ENCODE measurements at places on chromosomes 4 and X. TPM values are rescaled to one million over a fixed set of nuclear protein-coding genes. Genes with fewer than 3 reads are reported as not detected.
A peak's percentile ranks its signal among the peaks of the same experiment; 100 is the strongest.

AR gene
- 0.57 TPM for total RNA-seq

PCGF3 gene
- 66.7 TPM for total RNA-seq

NELFA gene
- total RNA-seq = 44.8 TPM

RIBC1 gene
- 2.7 TPM for total RNA-seq

RBM47 gene
- 53.5 TPM for total RNA-seq

PNMA5 gene
- not detected for total RNA-seq

TMEM175 gene
- 33.6 TPM for total RNA-seq

RTL3 gene
- total RNA-seq = not detected

GLRA2 gene
- 0.38 TPM for total RNA-seq

DNA sequence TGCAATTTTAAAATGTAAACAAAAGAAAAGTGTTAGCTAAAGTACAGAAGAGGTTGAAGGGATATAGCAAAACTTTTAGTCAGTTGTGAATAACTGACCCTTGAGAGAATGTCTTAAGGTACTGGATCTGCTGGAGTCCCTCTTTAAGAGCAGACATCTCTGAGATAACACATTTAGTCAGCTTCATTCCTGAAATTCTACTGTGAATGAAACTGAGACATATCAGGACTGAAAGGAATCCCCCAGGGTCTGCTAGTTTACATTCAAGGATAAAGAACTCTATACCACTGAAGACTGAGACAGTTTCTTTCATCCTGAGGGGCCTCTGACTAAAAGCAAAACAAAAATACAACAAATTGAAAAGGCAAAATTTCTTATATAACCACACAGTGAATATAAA is 54.4 kb downstream of the PGRMC1 start:
- no peak for DNase-seq

- no peak for DNase-seq
Observed at GRCh38 chr4:27128443-27128842, 267.8 kb downstream of the STIM2 start.

- no peak for DNase-seq
Observed at GRCh38 chr4:168309781-168310180, 8.8 kb downstream of the DDX60 start.

- DNase-seq = no peak
Observed at GRCh38 chr4:20298455-20298854, 46.8 kb downstream of the SLIT2 start.

DNA sequence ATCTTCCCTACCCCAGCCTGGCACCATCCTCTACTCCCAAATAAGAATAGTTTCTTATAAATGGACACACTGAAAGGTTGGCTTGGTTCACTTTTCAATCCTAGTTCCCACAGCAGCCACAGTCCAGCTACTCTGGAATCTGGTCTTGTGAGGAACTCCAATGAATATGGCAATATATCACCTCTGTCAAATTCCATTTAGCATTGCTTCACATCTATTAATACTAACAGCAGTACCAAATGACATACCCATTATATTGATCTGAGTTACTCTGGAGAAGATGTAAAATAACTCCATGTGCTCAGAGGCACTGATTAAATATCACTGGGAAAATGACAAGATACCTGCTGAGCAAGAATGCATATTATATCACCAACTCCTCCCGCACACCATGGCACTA is 8.6 kb downstream of the OPHN1 start:
- no peak for DNase-seq

GRCh38 chr4:173504181-173504503 is 25.9 kb downstream of the HAND2 start:
- peak; percentile 52 for DNase-seq

DNA sequence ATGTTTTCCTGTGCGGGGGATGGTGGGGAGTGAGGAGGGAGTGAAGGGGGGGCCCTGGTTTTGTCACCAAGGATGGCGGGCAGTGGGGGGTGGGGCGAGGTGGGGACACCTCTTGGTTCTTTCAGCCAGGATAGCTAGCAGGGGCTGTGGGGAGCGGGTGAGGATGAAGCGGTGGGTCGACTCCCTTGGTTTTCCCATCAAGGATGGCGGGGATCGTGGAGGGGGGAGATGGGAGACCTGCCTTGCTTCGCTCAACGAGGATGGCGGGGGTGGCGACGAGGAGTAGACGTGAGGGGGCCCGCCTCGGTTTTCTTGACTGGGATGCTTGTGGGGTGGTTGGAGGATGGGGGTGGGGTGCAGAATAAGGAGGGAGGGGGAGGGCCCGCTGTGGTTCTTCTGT is 643 bp downstream of the FHL1 start:
- DNase-seq = no peak

DNA sequence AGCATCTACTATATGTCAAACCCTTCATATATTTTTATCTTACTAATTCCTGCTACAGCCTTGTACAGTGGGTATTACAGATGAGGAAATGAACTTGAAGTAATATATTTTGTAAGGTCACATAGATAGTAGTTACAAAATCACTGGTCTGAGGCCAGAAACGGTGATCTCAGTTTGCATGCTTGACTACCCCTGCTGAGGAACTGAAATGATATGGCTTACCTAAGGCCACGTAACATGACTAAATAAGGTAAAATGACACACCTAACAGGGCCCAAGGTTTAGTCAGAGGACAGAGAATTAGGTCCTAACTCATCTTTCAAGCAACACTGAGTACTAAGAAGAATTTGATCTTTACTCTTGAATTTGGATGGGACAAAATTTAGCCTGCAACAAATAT is 1.5 kb upstream of the COMMD8 start:
- DNase-seq = no peak

GRCh38 chr4:40334591-40335524 is at the start of gene CHRNA9:
Gene CHRNA9 (plus strand): TSS chr4:40335333. CDS start chr4:40335468, 135 bp downstream.
- DNase-seq = no peak

DNA sequence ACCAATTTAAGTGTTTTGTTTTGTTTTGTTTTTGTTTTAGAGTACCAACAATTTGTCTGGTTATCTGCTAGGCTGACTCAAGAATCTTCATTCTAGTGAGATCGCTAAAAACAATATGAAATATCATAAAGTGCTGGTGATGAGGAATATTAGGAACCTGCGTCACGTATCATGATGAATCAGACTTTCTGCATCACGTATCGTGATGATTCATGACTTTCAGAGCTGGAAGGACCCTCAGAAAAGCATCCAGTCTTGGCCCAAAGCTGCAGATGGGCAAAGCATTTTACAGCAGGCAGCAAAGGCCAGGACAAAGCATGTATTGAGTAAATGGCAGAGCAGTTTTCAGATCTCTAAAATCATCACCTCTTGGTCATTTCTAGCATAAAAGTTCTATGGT is 278.0 kb upstream of the BOD1L1 start:
- DNase-seq = no peak

- peak; percentile 78 for DNase-seq
Observed at GRCh38 chrX:149631234-149632165, at the start of gene TMEM185A. Gene TMEM185A (minus strand): TSS chrX:149631792. CDS start chrX:149631580, 212 bp downstream.

- no peak for DNase-seq
Observed at GRCh38 chr4:132281733-132282132, 867.4 kb upstream of the PCDH10 start.

- no peak for DNase-seq
Observed at GRCh38 chrX:2954541-2954940, 25.4 kb upstream of the ARSD start.

- no peak for DNase-seq
Observed at GRCh38 chr4:185099024-185099682, 43.9 kb upstream of the SLC25A4 start.

DNA sequence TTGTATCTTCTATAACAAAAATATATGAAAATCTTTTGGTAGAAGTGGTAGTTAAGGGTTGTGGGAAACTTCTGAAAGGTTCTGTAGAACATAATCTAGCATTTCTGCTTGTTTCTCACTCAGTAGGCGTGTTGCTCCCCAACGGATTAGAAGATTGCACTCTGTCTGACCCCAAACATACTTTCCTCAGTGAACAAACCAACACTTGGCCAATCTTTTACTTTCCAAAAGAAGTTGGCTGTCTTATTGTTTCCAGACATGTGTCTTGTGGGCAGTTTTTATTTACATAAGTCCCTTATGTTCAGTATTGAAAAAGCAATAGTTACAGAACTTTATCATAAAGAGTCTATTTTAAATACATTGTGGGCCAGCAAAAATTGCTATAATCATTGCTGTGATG is 312.8 kb upstream of the EPHA5 start:
- no peak for DNase-seq

DNA sequence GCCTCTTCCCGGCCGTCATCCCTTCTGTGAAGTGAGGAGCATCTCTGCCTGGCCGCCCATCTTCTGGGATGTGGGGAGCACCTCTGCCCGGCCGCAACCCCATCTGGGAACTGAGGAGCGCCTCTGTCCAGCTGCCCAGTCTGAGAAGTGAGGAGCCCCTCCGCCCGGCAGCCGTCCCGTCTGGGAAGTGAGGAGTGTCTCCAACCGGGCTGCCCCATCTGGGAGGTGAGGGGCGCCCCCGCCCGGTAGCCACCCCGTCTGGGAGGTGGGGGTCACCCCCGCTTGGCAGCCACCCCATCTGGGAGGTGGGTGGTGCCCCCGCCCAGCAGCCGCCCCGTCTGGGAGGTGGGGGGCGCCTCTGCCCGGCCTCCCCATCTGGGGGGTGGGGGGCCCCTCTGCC is 142.3 kb downstream of the LAS1L start:
- no peak for DNase-seq

DNA sequence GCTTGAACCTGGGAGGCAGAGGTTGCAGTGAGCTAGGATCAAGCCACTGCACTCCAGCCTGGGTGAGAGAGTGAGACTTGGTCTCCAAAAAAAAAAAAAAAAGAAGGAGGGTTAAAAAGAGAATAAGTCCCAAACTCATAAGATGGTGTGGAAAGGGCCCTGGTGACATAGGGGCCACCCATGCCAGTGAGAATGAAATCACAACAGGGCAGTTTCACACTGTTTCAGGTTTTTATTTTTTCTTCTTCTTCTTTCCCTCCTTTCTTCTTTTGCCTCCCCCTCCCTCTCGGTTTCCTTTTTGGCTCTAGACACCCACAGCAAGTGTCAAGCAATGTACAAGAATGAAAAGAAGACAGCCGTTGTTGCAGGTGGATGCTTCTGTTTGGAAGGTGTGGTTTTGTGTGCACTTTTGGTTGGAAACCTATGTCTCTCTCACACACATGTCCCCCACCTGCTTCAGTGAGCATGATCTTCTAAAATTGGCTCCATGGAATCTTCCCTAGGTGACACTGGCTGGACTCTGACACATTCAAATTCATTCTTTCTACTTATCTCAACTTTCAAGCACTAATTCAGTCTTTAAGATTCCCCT is 14.4 kb upstream of the TLR8 start:
- no peak for DNase-seq

- no peak for DNase-seq
Observed at GRCh38 chr4:148053298-148054003, 321.6 kb downstream of the ARHGAP10 start.

DNA sequence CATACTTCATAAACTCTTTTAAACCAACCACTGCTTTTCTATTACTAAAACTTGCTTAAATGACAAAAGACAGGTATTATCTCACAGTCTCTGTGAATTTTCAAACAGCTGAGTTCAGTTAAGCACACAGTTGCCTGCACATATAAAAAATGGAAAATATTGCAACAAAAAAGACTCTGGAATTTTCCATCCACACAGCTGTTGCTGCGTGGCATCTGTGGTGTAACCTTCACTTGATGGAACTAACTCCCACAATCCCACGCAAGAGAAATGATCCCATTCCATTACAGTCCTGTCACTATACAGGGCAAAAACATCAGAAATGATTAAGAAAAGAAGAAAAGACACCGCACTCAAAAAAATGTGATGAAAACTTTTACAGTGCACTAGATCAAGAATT is 149.8 kb upstream of the TBL1X start:
- DNase-seq = no peak

DNA sequence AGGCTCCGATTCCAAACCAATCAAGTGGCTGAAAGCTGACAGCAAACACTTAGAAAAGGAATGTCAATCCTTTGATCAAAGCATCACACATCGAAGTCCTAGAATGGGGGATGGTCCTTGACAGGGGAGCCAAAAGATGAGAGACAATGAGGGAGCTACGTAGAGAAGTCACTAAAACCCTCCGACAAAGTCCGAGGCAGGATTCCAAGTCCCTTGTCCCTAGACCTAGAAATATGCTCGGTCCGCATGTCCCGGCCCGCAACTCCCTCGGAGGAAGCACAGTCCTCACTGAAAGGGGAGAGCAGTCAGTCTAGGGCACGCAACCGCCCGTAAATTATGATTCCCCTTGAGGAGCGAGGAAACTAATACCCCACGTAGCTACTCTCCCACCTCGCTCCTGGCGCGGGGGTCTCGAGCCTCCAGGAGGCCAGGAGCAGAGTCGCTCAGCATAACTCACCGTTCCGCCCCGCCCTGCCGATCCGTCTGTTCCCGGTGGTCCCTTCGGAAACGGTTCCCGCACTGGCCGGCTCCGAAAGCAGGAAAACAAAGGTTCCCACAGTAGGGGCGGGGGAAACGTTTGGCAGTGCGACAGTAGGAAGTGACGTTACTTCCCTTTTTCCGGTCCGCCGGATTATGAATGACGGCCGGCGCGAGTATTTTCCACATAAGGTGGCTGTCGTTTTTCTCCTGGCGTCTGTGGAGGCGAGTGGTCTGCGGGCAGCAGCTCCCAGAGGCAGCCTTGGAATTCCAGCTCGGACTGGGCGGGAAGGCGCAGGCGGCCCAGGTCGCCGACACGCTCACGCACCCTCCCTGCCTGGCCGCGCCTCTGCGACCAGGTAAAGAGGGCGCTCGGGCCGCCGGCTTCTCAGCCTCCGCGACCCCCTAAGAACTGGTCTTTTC is at the start of the genes GSTCD and INTS12:
Gene GSTCD (plus strand): TSS at position 604 of the 900 bp plus-strand sequence. CDS start 8,830 bp downstream, outside the sequence.
Gene INTS12 (minus strand): TSS at position 509 of the 900 bp plus-strand sequence. CDS start 8,684 bp downstream, outside the sequence.
- DNase-seq = peak; percentile 93

DNA sequence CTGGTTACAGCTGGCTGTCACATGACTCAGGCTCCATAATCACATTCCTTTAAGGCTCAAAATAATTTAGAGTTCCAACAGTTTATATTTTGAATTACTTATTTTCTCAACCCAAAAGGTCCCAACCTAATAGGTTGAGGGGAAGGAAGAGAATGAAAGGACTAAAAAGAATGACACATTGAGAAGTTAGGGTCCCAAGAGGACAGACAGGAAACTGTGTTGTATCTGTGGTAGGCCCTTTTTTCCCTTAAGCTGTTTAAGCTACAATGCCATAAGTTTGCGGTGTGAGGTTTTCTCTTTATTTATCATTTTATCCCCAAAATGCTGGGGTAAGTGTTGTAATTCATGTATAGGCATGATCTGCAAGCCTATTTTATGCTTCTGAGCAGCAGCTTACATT is 290.2 kb downstream of the ZNF674 start:
- no peak for DNase-seq

DNA sequence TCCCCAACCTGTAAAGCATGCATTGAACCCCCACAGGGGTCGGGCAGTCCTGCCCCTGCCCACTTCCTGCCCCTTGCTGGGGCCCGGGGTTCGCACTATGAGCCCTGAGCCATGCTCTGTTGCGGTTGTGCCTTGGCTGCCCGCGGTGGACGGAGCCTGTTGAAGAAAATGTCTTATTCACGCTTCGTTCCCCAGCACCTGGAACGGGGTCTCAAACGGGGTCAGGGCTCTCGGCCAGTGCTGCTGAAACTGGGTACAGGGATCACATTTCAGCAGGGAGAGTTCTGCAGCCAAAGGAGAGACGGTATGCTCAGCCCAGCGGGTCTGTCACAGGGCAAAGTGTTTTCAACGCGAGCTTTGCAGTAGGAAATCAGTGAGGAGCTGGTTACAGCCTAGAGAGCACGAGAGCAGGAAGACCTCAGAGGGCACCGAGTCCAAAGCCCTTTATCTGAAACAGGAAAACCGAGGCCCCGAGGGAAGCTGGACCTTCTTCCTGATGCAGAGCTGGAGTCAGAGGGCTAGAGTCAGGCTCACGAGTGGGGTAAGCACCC is 46.3 kb upstream of the AFAP1 start:
- DNase-seq = no peak

- DNase-seq = no peak
Observed at GRCh38 chrX:24019448-24019847, 7.5 kb downstream of the KLHL15 start.
